ENCODE measurements at places on chromosomes 7 and 10.

DNA sequence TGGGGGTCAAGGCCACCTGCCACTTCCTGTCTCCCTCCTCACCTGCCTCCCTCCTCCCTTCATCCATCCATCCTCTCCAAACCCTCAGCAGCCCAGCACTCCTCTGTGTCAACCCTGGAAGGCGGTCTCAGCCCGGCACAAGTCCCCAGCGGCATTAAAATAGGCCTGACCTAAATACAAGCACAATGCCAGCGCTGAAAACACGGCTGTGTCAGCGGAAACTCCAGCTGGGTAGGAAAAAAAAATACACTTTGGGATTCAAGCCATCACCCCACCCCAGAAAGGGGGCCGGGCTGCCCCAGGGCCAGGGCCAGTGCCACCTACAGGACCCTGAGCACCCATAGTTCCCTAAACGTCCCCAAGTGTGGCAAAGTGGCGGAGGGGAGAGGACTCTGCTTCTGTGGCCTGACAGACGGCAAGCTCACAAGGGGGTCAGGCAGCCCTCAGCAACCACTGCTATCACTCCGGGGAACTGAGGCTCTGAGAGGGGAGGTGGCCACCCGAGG is 22.7 kb upstream of the GTF2IRD1 start:
- no peak for DNase-seq

GRCh38 chr10:112951359-112952281 is 1.6 kb downstream of the TCF7L2 start:
- DNase-seq = no peak

- DNase-seq = no peak
These were observed 3.3 kb downstream of the CUX1 start for GRCh38 chr7:101820703-101821102.

DNA sequence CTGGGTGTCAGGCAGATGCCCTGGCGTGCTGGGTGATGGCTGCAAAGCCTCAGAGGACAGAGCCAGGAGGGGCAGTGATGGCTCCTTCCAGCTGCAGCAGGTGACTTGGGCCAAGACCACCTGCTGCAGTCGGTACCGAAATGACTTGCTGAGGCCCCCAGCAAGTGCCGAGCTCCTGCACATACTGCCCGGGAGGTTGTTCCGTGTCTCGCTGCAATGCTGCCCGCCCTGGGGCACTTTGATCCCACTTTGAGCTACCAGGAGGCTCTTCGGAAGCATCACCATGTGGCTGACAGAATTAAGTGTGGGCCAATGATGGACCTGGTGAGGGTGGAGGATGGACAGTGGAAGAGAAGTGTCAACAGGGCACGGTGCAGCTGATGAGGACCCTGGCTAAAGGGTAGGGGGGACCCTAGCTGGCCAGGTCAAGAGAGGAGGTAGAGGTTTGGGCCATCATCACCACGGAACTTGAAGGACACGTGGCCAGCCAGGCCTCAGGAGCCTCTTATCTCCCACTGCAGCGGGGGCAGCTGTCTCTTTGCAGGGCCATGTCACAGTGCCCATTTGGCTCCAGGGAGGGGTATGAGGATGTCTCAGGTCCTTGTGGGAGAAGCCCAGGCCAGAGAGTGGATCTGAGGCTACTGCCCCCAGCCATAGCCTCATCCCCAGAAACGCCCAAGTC is 51.1 kb upstream of the NANOS1 start:
- no peak for DNase-seq

GRCh38 chr7:4156190-4156589 is 525.9 kb upstream of the FOXK1 start:
- no peak for DNase-seq

DNA sequence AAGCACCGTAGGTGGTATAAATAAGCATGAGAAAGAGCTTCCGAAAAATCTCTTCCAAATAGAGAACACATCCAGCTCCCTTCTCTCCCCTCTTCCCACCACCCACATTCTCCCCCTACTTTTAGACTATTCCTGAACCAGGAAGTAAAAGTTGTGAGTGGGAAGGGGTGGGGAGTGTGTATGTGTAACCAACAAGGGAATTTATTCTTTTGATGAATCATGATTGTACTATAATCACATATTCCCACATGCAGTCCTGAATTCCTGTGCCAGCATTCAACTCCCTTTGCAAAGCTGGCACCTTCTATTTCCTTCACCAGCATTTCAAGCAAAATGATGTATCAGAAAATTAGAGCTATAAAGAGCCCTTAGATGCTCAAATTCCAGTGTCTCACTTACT is 230.6 kb upstream of the CHRM2 start:
- DNase-seq = no peak

DNA sequence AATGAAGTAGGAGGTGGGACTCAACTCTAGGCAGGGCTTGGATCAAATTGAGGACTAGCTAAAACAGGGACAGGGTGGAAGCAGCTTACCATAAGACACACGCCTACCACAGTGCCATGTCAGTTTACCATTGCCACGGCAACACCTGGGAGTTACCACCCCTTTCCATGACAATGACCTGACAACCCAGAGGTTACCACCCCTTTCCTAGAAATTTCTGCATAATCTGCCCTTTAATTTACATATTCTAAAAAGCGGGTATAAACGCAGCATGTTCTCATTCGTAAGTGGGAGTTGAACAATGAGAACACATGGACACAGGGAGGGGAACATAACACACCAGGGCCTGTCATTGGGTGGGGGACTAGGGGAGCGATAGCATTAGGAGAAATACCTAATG is 72.7 kb downstream of the GCC1 start:
- no peak for DNase-seq

- no peak for DNase-seq
These were observed 403.5 kb downstream of the SUGCT start for GRCh38 chr7:40538281-40538680.

- DNase-seq = no peak
These were observed 66.9 kb downstream of the NXPH1 start for GRCh38 chr7:8500286-8500685.

DNA sequence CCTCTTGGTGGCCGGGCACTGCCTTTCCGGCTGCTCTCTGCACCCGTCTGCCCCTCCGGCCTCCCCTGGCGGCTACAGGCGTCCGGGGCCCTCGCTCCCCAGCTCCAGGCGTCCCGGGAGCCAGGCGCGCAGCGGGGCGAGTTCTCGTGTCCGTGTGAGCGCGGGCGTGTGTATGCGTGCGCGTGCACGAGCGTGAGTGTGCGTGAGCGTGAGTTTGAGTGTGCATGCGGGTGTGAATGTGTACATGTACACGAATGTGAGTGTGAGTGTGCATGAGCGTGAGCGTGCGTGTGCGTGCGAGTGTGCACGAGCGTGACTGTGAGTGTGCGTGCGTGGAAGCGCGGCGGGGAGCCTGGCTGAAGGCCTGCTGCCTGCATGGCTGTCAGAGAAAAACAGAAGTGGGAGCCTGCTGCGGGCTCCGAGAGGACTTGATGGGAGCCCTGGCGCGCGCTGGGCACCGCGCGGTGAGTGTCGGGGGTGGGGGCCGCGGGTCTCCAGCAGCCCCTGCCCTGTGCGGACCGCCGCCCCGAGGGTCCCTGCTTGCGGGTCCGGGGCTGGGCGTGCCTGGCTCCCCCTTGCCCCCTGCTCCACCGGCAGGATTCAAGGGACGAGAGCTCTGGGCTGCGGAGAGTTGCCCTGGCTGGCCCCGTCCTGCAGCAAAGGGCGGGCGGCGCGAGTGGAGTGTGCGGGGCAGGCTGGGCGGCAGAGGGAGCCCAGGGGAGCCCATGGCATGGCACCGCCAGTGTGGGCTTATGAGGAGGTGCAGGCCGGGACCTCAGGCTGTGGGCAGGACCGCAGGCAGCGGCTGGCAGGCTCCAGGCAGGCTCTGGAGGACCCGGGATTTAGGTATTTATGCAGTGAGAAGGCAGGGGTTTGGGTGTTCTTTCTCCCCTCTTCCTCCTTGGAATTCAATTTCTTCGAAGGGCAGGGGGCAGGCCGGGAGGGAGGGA is 75.8 kb upstream of the EN2 start:
- DNase-seq = no peak

DNA sequence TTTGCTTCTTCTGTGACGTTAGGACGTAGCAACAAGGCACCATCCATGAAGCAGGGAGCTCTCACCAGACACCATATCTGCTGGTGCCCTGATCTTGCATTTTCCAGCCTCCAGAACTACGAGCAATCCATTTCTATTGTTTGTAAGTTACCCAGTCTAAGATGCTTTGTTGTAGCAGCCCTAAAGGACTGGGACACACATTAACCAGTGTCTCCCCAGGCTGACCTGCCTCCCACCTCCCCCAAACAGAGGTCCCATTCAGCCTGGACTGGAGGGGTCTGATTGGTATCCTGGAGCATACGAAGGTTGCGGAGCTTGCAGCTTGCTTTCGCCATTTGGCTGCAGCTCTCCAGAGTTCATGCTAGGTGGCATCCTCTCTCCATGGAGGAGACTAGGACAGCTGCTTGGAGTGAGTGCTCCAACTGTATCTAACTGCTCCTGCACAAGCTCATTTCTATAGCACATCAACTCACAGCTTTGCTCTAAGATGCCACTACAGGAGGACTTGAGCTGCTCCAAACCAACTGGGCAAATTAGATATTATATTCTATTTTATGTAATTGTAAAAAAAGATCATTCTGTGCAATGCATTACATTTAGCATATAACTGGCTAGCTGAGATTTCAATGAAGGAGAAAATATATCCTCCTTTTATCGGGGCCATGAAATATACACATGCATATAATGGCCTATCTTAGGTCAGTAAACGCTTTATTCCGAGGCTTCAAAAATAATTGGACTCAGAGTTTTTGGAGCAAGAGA is 8.0 kb upstream of the GRK5 start:
- DNase-seq = no peak

DNA sequence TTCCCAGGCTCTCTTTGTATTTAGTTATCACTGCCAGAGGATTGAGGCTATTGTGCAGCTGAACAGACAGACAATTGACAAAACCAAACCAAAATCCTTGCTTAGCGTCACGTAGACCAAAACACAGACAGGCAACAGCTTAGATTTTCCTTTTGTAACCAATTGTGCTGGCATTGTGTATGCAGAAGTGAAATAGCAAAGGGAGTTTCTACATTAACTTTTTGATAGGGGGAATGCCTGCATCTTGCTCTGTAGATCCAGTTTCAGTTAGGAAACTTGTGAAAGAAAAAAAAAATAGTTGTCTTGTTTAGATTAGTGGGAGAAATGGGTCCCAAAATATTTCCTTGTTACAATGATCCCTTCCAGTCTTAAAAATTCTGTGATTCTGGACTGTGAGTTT is 333.8 kb downstream of the BBS9 start:
- DNase-seq = no peak

DNA sequence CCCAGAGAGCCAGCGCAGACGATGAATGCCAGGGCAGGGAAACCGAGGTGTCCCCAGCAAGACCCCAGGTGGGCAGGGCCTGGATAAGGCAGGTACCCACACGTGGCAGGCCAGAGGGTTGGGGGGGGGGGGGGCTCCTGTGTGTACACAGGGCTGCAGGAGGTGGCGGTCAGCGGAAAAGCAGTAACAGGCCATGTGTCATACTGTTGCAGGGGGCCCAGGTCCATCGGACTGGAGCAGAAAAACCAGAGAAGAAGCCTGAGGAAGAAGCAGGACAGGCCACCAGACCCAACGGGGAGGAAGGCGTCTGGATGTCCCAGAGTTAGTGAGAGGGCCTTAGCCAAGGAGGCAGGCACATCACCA is 116.3 kb downstream of the MAD1L1 start:
- DNase-seq = no peak

GRCh38 chr10:109977382-109977806 is 30.4 kb upstream of the ADD3 start:
- DNase-seq = no peak

- DNase-seq = no peak
These were observed 12.8 kb upstream of the GNAT3 start for GRCh38 chr7:80524693-80525092.

- DNase-seq = no peak
These were observed 263.4 kb downstream of the INHBA start for GRCh38 chr7:41439515-41439879.

DNA sequence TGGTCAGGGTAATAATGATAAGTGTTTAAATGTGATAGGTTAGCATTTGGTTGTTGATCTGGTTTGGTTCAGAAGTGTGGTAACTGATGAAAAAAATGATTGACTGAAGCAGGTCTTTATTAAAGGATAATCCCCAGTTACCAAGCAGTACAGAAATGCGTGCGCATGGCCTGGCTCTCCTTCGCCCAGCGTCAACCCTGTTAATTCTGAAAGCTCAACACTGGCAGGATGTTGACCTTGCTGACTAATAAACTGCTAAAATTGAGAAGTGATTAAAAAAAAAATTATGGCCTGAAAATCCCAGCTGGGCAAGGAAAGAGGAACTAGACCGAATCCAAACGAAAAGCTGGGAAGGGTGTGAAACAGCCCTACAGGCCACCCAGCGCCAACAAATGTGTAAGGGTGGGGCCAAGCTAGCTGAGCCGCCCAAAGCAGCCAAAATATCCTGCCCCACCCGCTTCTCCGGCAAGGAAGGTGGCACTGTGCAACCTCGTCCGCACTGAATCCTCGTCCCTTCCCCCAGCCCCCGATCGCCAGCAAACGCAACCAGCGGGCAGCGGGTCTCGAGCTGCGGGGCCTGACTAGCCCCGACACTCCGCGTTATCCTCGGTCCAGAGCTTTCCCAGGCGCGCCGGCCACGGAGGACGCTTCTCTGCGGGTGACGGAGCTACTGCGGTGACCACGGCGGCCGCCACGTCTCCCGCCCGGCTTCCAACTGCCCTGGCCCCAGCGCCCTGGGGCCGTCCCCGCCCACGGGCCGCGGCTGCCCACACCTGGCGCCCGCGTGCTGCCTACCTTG is 561 bp downstream of the SHTN1 start:
- DNase-seq = no peak

- no peak for DNase-seq
These were observed 415.3 kb upstream of the SEMA3D start for GRCh38 chr7:85602196-85602595.

DNA sequence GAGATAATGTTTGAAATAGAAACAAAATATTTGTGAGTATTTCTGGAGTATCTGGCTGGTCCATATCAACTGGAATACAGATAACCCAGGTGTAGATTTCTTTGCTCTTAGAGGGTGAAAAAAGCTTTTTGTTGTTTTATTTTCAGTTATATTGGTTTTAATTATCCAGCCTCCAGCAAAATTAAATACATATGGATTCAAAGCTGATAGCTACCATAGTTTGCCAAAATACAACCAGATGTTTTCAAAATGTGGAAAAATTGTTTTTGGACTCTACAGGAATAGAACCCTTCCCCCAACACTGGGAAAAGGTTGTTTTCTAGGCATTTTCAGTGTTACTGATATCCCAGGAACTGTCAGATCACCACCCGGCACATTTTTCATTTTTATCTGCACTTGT is 30.1 kb downstream of the LRRC17 start:
- DNase-seq = no peak

GRCh38 chr10:18238870-18239485 is 98.8 kb downstream of the CACNB2 start:
- DNase-seq = no peak

GRCh38 chr10:117417196-117417595 is 42.0 kb upstream of the PDZD8 start:
- DNase-seq = no peak

GRCh38 chr10:35735412-35735811 is 93.3 kb upstream of the FZD8 start:
- no peak for DNase-seq
